Urinary bladder (tissue), 4 donors: ENCODE measurements at places on chromosomes 4 and X.

DNA sequence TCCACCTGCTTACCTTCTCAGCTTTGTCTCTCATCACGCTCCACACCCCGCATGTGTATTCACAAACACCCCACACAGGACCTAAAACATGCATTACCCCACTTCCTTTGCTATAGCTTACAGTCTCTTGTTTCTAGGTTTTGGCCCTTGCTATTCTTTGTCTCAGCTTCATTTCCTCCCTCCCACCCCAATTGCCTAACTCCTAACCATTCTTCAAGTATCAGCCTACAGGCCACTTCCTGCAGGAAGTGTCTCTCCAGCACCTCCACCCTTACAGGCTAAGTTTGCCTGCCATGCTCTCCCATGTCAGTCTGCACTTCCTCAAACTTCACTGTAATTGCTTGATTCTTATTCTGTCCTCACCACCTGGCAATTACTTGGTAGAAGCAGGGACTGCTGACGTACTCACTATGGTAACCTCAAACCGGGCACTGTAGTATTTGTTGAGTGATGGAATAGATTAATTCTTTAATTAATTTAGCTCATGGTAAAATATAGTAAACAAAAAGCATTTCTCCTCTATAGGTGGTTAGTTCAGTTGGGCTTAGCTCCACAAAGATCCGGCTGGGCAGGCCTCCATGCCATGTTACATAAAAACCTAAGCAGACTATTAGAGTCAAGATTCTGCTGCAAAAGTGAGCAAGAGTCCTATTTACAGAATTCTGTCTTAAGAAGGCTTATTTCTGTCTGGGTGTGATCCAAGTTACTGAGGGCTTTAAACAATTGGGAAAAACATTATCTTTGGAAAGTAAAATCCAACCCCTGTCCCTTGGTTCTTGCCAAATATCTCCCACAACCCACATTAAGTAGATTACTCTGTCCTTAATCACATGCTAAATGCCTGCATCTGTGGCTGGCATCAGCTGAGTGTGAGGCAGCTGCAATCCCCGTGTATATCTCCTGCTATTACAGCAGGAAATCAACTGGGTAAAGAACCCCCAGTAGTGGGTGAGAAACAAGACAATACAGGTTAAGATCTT lies 124.7 kb upstream of the CPEB2 start:
- no peak for DNase-seq

DNA sequence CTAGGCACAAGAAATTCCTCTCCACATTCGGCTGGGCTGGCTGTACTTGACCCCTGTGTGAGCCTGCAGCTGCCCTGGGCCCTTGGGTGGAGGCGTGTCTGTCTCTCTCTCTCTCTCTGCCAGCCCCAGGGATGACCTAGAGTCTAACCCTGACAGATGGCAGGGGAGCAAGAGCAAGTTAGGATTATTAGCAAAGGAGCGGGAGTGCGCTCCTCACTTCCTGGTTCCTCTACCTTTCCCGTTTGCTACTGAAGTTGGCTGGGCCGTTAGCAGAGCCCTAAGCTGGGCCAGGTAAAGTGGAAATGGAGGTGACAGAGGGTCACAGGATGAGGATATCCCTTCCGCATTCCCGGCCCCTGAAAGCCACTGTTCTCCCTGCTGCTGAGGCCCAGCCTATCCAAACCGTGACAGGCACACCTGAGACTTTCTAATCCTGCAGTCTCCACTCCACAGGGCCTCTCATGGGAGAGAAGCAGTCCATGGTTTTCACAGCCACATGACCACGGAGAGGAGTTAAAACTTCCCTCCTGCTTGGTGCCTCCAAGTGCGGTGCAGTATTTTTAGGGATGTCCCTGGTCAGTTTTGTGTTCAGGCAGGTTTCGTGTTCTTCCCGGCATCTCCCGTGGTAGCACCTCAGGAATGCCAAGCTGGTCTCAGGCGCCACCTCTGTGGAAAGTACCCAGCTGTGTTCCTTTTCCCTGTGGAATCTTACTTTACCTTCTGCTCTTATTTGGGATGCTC lies 79.3 kb downstream of the CLDN22 start:
- no peak for DNase-seq

DNA sequence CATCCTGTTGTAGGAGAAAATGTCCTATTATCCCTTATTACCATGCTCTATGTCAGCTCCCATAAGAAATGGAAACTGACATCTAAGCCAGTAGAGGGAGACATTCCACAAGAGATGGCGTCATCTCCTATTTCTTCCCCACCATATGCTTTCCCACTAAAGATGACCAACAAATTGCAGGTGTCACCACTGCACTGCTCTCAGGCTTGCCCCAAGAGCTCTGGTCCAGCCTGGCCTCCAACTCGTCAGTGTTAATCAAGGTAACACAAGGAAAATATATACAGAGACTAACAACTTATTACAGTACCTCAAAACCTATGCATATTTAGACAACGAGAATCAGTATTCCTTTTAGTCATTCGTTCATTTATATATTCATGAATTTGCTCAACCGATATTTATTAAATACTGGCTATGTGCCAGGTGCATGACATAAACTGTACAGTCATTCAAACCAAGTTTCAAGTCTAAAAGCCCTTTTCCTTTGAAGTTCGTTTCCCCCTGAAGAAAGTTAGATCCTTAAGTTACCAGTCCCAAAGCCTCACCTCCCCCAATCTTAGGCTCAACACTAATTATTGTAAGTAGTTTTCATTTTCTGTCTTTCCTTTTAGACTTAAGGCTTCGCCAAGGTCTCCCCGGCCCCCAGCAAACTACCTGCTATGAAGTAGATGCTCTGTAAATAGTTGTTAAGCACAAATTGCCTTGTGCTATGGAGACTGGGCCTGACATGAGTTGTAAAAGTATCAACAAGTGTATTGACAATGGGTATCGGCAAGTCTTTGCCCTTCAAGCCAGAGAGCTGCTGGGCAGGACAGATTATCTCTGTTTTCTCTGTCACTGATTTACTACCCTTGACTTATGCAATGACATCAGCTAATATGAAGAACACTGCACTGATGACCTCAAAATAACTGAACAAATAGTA lies 3.1 kb upstream of the FGB start:
- DNase-seq, result no peak

DNA sequence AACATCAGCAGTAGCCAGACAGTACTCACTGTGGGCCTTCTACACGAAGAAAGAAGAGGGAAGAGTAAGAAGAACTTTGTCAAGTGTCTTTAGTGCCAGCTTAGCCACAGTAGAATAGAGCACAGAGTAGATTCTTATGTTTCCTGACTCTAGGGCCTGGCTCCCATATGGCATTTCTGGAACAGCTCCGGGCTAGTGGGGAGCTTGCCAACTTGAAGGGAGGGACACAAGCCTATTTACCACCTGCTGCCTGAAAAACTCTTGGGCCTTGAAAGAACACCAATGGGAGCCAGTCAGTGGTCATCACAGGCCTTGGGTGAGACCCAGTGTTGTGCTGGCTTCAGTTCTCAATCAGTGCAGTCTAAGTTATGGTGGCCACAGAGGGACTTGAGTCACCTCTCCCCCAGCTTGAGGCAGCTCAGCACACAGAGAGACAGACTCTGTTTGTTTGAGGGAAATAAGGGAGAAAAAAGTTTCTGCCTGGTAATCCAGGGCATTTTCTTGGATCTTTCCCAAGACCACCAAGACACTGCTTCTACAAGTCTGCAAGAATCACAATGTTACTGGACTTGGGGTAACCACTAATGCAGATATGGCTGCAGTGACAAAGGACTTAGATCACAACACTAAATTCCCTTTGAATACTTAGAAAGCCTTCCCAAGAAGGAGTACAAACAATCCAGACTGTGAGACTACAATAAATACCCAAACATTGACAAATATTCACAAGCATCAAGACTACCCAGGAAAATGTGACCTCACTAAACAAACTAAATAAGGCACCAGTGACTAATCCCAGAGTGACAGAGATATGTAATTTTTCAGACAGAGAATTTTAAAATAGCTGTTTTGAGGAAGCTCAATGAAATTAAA lies 261.0 kb upstream of the NDST3 start:
- DNase-seq, result no peak

DNA sequence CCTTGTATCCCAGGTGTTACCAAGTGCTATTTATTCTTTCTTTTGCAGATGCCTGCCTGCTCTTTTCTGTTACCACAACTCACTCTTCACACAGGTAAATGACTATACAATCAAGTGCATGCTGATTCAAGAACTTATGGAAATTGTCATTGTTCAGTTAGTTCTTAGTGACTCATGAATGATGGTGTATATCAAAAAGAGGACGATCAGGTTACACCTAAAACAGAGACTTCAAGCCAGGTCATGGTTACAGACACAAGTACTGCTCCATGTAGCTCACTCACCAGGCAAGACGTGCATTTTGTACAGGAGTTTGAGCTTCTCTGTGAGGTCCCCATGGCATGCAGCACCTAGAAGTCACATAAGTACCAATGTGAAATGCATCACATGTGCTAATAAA lies 59.3 kb upstream of the UCP1 start:
- DNase-seq, result no peak

DNA sequence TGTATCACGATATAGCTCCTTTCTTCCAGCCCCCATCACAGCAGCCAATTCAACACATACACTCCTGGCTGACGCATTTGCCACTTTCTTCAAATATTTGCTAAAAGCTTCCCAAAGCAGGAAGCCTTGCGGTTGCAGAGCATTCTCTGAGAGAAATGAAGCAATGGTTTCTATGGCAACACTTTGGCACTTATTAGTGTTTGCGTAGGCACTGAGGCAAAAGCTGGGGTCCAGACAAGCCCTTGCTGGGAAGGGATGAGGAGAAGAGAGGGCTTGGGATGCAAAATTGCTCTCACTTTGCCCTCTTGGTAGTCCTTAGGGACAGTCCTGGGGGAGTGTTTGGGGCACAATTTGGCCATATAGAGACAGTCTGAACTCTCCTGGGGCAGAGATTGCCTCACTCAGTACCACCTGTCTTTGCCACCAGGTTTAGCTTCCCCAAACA lies 55.0 kb upstream of the PAK3 start:
- no peak for DNase-seq

GRCh38 chr4:175290401-175290800 lies 372.2 kb downstream of the ADAM29 start:
- DNase-seq, result no peak

GRCh38 chr4:9994246-9994847 lies 26.9 kb downstream of the SLC2A9 start:
- no peak for DNase-seq

GRCh38 chr4:100466501-100466900 lies 51.3 kb downstream of the EMCN start:
- no peak for DNase-seq

DNA sequence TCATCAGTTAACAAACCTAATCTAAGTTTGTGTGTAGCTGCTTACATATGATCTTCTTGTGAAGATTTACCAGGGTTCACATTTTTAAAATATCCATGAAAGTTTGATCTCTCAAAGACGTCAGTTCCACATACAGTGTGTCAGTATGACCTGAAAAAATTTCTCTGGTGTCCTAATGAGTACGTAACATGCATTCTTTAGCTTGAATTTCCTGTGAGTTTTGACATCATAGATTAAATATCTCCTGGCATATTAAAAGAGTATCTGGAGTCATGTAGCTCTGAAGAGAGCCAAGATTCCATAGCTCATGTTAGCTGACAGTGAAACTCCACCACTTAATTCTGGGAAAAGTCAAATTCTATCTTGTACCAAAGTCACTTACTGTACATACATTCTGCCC lies 43.9 kb upstream of the PDLIM5 start:
- DNase-seq, result no peak

DNA sequence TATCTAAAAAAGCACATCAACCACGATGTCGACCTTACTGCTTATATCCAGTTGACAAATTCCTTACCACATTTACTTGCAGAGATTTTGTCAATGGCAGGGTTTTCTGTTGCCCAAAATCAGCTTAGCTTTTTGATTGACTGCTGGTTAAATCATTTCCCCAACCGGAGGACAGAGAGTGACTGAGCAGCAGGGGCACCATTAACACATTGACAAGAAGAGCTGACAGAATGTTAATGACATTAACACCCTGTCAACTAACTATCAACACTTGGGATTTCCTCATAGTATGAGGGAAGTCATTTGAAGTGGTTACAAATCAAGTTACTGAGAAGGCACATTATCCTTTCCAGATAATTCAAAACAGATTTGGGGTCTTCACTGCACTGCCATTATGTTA lies 368.4 kb downstream of the RPA4 start:
- no peak for DNase-seq

- no peak for DNase-seq
These were observed 21.9 kb downstream of the LEF1 start for GRCh38 chr4:108146819-108147218.
